G401 (cell line): ENCODE measurements at places on chromosomes 16 and 17. TPM values are rescaled to one million over a fixed set of nuclear protein-coding genes. Genes with fewer than 3 reads are reported as not detected.

DNA sequence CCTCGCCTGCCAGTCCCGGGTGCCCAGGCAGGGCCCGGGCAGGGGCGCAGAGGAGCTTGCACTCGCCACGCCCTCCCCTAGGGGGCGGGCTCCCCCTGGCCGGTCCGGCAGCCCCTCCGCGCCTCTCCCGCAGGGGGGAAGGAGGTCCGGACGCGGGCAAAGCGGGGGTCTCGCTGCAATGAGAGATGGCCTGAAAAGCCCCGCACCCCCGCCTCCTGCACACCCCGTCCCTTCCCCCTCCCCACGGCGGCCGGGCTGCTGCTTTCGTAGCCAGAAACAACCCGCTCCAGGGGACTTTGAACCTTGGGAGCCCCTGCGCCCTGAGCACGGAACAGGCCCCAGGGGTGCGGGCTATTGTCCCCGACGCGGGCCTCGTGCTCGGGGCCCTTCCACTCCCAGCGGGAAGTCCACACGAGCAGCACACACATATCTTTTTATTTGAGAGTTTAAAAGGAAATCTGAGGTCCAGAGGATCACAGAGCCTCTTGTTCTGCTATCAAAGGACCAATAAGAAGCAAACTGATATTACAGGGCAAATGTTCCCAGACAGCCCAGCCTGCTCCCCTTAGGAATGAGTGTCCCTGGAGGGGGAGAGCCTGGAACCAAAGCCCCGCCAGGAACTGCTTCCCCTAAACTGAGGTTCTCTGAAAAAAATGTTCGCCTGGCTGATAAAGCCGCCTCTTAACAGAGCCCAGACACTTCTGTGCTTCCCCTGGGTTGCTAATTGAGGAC lies 5.8 kb upstream of the CBX4 start:
- DNase-seq: no peak

GRCh38 chr16:89317101-89317671 lies 99.7 kb downstream of the ZNF778 start:
- DNase-seq: no peak

The KRTAP4-1 gene
- total RNA-seq: not detected in 2 replicates

DNA sequence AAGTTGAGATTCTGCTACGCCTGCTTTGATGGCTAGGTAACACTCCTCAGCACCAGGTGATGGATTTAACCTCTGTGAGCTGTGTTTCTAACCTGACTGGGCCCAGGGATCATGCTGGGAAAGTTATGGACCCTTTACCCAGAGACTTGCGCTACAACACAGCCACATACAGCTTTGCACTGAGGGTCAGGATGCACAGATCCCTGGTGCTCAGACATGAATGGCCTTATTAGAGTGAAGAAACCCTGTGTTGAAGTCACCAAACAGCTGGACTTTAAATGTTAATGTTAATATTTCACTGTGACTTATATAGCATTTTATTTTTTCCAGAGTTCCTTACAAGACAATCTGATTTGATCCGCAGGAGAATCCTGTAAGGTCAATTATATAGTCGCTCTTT lies 114.3 kb downstream of the MSI2 start:
- DNase-seq: no peak

- peak; percentile 72 for DNase-seq
These were observed 2.5 kb upstream of the ATP6V0C start for GRCh38 chr16:2511128-2511800.

GRCh38 chr17:67422897-67423296 lies 45.8 kb downstream of the PITPNC1 start:
- DNase-seq: no peak

GRCh38 chr16:71225145-71225544 lies 5.4 kb downstream of the HYDIN start:
- no peak for DNase-seq

The UTS2R gene
- total RNA-seq: 1.5 TPM in 1 of 2 replicates, not detected in the other

GRCh38 chr17:3761036-3761917 lies 37.6 kb downstream of the HASPIN start:
- no peak for DNase-seq

The MLYCD gene
- 2.8 and 3.6 TPM in 2 replicates for total RNA-seq

- peak; percentile 65 for DNase-seq
These were observed 36.1 kb downstream of the GINS2 start for GRCh38 chr16:85652431-85653221.

DNA sequence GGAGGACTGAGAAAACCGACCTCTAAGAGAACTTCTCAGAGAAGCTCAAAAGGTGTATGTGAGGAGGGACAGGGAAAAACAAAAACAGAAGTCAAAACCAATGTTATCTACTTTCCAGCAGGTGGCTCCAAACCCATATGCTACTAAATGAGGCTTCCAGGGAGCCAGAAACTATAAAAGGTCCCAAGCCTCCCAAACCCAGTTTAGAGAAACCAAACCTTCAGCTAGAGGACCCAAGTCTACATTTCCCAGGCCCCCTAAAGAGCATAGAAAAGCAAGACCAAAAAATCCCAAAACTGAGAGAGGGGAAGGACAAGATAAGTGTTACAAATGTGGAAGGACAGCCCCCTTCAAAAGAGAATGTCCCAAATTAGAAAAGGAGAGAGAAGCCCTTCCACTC lies 3.7 kb downstream of the HPR start:
- DNase-seq: peak; percentile 36

GRCh38 chr16:75488322-75488721 lies 6.9 kb downstream of the CHST6 start:
- no peak for DNase-seq

GRCh38 chr17:76714822-76715495 lies 4.2 kb upstream of the MXRA7 start:
- DNase-seq: peak; percentile 70

DNA sequence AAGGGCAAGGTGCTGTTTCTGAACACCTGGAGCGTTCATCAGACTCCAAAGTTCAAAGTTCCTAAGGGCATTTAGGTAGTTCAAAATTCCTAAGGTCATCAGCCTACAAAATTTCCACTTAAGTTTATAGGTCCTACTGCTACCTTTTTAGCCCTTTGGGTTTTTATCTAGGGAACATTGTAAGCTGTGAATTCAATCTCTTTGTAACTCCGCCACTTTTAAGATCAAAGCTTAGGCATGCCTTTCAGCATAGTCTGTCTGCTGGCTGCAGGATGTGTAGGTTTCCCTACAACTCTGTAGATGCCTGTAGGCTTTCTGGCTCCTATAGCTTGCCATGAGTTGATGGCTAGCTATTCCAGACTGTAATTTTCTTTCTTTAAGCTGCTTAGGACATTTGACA lies 291.6 kb downstream of the MAP2K6 start:
- no peak for DNase-seq

DNA sequence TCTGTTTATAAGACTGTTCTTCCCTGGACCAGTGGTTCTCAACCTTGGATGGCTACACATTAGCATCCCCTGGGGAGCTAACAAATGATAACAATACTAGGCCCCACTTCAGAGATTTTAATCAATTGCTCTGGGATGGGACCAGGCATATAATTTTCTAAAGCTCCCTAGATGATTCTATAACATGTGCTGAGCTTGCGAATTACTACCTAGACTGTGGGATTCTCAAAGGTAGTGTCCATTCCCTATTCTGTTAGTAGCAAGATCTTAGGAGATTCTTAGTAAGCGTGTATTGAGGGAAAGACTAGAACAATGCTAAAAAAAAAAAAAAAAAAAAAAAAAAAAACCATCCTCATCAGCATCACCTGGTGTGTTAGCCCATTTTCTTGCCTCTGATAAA lies 412.0 kb upstream of the CDH5 start:
- DNase-seq: no peak

- DNase-seq: no peak
These were observed 48.4 kb downstream of the RNF157 start for GRCh38 chr17:76191896-76192295.

The SPOP gene
- total RNA-seq: 158 and 200 TPM in 2 replicates

DNA sequence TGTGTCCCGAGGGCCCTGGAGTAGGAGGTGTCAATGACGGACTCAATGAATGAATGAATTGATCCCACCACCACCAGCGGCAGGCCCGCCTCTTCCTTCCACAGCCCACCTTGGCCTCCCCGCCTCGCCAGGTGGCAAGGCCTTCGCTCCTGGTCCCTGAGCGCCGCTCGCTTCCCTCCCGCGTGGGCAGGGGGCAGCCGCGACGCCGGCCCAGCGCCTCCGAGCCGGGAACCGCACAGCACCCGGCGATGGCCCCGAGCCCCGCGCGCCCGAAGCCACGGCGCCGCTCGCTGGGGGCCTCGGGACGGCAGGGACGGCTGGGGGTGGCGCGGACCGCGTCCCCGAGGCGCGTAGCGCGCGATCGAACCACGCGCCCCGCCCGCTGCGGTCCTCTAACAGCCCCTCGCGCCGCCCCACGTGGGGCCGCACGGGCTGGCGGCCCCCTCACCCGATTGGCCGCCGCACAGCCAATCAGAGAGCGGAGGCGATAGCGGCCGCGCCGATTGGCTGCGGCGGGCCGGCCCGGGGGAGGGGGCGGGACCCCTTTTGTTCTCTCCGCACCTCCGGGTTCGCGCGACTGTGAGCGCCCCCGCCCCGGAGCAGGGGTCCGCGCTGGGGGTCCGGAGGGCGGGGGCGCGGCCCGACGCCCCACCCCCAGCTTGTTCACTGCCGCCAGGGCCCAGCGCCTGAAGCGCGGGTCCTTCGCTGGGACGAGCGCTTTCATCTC lies 31.4 kb downstream of the ACTG1 start:
- peak; percentile 84 for DNase-seq

DNA sequence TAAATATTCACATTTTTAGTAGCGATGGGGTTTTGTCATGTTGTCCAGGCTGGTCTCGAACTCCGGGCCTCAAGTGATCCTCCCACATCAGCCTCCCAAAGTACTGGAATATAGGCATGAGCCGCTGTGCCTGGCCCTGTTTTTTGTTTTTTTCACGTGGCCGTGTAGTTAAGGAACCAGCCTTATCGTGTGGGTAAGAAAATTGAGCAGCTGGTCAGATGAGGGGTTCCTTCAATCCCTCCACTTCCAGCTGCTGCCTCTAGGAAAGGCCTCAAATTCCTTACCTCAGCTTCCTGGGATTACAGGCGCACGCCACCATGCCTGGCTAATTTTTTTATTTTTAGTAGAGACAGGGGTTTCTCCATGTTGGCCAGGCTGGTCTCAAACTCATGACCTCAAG lies 5.9 kb upstream of the DPEP2 start:
- DNase-seq: no peak

The SPATA20 gene
- 39.4 and 59.1 TPM in 2 replicates for total RNA-seq

DNA sequence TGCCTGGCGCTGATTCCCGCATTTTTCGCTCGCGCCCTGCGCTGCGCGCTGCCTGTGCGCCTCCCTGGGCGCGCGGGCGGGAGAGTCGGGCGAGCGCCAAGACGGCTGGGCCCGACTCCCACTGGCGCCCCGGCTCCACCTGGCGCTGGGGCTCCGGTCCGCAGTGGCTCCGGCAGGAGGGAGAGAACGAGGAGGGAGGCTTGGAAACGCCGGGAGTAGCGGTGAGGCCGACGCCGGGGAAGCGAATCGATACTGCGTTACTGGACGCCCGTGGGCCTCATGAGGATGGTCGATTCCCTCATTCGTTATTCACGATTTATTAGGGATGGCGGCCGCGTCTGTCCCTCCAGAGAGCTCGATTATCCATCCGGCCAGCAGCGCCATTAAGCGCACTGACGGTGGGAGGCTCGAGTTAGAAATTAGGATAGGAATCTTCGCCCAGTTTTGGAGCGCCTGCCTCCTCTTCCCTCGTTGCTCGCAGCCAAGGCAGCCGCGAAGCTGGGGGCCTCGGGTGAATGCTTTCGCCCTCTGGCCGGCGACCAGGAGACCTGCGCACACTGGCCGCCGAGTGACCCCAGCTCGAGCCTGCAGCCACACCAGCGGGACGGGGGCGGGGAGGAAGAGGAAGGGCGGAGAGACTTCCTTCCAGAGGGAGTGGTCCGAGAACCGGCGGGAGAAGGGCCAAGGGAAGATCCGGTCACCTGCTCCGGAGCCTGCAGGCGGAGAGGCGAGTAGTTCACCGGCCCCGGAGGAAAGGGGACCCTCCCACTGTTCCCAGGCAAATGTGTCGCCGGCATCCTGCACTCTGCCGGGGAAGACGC lies 1.3 kb upstream of the PCGF2 start:
- peak; percentile 85 for DNase-seq

GRCh38 chr17:76003915-76004314 lies 3.3 kb downstream of the CDK3 start:
- no peak for DNase-seq

DNA sequence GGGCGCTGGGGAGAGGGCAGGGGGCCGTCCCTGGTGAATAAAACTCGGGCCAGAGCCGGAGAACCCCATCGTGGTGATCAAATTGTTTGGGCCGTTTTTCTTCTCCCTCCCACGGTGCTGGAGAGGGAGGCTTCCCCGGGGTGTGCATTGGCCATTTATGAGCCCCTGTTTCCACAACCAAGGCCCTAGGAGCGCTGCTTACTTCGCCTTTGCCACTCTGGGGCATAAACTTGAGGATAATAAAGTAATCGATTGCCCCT lies 544 bp downstream of the CCP110 start:
- DNase-seq: no peak

DNA sequence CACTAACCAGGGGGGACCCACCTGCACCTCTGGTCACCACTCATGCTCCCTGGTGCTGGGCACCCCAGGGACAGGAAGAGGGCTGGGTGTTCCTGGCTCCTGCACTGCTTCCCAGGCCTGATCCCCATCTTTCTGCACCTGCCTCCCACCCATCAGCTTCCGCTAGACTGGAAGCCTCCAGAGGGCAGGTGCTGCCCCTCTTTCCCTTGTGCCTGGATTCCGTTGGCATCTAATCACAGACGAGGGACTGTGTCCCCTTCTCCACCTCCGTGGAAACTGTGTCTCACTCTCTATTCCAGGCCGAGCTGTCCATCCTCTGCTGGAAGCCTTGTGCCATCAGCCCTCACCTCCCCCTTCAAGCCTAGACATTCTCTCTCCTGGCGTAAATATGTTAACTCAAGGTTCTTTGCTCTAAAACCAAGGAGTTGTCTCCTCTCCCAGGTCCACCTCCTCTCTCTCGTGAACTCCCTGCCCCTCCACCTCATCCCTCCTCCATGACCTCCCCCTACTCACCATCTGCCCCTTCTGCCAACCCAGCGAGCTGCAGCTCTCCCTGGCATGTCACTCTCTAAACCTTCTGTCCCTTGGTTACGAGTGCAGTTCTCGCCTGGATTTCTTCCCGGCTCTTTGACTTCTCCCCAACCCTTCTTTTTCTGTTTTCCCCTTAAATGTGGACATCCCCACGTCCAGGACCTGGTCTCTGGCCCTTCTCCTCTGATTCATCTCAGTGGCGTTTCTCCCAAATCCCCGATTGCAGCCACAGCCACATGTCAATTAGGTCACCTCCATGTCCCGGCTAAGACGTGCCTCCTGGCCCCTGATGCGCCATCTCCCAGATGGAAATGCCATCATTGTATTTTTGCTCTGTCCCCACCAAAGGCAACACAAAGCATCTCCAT lies 107.7 kb downstream of the SEC14L1 start:
- DNase-seq: peak; percentile 72

DNA sequence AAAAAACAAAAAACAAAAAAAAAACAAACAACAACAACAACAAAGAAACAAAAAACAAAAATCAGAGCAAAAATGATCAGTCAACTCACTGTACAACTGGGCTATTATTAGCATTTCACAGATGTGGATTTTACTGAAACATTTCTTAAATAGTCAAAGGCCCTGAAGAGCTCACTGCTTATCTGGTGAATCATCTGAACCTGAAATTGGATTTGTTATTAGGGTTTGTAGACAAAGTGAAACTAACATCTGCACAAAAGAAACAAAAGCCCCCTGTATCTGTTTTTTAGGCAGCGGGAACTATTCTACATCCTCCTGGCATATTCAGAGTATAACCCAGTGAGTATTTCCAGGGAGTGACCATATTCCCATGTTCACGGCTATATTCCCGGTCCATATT lies 32.6 kb upstream of the KSR1 start:
- no peak for DNase-seq

GRCh38 chr17:33207231-33207630 lies 85.9 kb downstream of the ASIC2 start:
- no peak for DNase-seq
